ENCODE measurements at places on chromosomes 7 and 10. TPM values are rescaled to one million over a fixed set of nuclear protein-coding genes. Genes with fewer than 3 reads are reported as not detected.

The CLCN1 gene
- total RNA-seq: 0.06 TPM

The CYP2C19 gene
- not detected for total RNA-seq

The NODAL gene
- not detected for total RNA-seq

The FFAR4 gene
- total RNA-seq: 0.31 TPM

The LIPM gene
- not detected for total RNA-seq
